ENCODE measurements at places on chromosomes 6 and 20.

DNA sequence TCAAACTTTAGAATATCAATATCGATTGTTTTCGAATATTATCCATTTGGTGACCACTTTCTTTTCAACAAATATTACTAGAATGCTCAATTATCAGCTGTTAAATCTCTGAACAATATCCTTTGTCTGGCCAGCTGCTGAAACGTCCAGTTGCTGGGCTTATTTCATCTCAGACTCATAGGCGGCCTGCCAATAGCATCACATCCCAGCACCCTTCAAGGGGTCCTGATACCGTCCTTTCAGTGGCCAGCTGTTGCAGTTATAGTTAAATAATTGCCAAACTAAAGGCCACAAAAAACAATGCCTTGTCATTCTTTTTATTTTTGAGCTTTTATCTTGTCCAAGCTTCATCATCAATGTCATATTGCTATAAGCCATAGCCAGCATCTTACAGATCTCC is 1006.8 kb upstream of the MANEA start:
- no peak for DNase-seq

DNA sequence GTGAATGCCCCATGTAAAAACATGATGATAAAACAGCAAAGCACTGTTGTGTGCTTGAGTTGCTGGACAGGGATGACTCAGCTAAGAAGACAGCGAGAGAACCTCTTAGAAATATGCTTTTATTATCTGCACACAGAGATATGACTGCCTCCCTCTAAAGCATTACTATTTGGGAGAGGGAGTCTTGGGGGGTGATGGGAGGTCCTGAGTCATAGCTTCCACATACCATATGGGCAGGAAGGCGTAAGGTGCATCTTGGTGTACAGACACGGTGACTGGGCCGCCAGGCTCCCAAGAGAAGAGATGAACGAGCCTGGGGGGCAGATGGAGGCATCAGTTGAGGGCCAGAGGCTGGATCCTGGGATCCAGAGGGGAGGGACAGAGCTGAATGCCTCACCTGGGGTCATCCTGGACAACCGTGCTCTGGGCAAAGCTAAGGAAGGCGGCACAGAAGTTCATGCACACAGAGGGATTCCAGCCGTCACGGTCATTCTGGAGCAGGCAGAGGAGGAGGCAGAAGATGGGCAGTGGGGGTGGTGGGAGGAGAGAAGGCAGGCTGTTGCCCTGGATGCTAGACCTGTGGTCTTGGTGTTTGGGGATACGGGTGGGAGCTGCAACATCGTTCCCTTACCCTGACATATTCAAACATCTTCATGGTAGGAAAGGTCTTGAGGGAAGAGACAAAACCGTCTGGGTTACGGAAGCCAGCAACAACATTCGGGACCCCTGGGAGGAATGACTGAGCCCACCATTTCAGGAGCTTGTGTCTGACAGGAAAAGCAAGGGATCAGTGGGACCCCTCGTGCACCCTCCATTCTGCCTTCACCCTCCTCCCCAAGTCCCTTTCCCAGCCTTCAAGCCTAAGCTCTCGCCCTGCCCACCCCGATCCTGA is 2.0 kb downstream of the DXO start:
- no peak for DNase-seq

GRCh38 chr20:44023515-44024371 is 109.1 kb downstream of the TOX2 start:
- no peak for DNase-seq

DNA sequence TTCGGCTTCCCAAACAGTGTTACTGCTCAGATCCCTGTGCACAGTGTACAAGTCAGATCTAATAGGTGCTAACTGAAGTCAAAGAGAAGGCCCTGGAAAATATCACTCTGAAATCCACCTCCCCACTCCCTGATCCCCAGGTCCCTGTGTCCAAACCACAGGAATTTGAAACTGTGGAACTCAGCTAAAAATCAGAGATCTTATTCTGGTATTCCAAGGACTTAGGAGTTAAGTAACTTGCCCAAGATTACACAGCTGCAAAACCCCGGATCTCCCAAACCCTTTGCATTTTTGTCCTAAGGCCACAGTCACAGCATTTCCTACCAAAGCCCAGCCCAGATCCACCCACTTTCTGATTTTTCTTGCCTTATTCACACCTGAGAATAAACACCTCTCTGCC is 32.3 kb upstream of the SLC23A2 start:
- DNase-seq, result no peak

DNA sequence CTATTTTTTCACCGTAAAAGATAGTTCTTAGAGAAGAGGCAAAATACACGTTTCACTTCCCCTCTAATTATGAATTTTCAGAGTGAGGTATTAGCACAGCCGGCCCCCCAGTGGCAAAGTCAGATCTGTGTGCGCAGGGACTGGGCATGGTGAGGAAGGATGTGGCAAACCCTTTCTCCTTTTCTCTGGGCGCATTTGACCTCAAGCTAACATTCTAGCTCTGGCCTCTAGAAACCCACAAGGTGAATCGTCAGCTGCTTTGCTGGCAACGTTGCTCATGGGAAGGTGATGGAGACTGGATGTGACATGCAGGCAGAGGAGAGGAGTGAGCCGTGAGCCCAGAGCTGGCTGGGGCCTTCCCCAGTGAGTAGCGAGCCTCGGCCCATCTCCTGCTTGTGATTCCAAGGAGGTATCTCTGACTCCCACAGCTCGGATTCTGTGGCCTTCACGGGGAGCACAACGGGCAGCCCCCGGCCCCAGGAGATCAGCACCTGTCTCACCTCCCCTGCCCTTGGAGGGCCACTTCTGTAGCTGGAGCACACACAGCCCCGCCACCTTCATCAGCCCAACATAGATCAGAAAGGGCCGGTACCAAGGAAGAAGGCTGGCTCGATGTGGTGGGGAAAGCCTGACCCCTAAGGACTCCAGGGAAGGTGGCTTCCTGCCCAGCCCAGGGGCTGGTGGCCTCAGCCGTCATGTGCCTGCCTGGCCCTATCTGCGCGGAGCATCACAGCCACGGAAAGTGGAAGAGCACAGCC is 152.8 kb downstream of the TAF4 start:
- DNase-seq, result no peak

DNA sequence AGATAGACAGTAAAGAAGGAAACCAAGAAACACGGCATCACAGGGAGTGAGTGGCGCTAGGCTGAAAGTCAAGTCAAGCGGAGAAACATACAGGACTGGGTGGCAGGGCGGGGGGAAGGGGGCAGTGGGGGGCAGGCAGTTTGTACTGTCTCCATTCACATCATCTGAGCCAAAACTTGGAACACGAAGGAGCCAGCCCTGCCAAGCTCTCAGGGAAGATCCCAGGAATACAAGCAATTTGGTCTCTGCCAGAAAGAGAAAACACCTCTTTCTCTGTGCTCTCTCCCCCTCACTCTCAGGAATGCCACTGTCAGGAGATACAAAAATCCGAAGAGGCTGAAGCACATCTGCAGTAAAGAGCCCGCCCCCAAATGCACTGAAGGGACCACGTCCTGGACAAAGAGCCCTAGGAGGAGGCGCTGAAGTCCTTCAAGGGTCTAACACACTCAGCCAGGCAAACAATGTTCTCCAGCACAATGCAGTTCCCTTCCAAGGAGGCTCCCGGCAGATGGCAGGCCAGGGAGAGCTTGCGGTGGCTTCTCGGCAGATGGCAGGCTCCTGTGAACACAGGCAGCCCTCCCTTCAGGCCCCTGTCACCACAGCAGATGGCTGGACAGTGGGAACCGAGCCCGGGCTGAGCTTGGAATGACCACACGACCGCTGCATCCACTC is 90.0 kb downstream of the ATP9A start:
- DNase-seq, result no peak

GRCh38 chr6:15663130-15663871 is 473 bp upstream of the DTNBP1 start:
- DNase-seq, result peak; percentile 1

- DNase-seq, result no peak
These were observed 172.8 kb upstream of the CITED2 start for GRCh38 chr6:139547122-139547776.

DNA sequence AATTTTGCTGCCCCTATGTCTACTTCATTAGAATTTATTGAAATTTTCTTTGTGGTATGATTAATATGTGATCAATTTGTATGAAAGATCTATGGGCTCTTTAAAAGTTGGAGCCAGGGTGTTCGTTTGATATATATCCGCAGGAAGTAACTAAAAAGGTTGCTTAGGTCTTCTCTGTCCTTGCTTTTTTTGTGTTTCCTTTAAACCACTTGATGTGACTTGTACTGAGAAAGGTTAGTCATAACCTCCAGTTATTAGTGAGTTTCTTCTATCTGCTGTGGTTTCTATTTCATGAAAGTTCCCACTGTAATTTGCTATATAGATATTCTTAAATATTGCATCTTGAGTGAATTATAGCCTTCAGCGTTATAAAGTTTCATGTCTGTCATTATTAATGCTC is 585.3 kb upstream of the ARID1B start:
- DNase-seq, result no peak

GRCh38 chr6:52286798-52287432 is 2.4 kb upstream of the MCM3 start:
- peak; percentile 42 for DNase-seq

DNA sequence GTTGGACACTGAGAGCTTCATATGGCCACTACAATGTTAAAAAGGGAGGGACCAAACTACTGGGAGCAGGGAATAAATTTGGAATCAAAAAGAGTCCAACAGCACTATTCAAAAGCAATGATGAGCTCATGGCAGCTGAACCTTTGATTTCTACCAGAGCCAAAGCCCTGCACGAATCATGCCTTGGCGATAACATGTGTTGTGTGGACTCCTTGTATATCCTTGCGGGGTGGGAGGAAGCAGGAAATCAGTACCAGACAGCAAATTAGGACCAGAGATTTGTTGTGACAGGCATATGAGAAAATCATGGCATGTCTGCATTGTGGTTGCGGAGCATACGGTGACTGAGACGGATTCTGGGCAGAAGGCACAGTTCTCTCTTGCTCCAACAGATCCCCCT is 85.6 kb upstream of the EMILIN3 start:
- DNase-seq, result no peak

DNA sequence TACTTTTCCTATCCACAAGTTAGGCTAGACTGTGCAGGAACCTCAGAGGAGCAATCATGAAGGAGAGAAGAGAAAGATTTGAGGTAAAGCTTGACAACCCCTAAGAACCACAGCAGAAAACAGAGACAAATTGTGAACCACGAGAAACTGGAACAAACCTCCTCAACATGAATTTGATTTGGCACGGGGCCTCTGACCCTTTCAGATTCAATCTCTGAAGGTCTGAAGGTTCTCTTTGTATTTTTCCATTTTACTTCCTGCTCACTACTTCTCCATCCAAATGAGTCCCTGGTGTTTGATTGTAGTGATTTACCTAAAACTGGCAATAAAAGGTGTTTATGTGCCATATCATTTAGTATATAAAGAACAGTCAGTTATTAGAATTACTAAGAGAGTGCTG is 126.1 kb upstream of the STXBP5 start:
- DNase-seq, result no peak

GRCh38 chr6:33375143-33375671 is 16.4 kb upstream of the KIFC1 start:
- DNase-seq, result no peak

DNA sequence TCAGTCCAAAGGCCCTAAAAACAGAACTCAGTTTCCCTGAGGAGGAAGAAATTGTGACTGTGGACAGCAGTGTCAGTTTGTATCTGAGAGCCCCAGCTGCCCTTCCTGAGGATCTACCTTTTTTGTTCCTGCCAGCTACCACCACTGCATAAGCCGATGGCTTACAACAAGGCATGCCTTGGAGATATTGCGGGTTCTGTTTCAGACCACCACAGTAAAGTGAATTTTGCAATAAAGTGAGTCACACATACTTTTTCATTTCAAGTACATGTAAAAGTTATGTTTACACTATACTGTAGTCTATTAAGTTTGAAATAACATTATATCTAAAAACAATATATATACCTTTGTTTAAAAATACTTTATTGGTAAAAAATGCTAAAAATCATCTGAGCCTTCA is 9.6 kb upstream of the CST3 start:
- DNase-seq, result no peak

DNA sequence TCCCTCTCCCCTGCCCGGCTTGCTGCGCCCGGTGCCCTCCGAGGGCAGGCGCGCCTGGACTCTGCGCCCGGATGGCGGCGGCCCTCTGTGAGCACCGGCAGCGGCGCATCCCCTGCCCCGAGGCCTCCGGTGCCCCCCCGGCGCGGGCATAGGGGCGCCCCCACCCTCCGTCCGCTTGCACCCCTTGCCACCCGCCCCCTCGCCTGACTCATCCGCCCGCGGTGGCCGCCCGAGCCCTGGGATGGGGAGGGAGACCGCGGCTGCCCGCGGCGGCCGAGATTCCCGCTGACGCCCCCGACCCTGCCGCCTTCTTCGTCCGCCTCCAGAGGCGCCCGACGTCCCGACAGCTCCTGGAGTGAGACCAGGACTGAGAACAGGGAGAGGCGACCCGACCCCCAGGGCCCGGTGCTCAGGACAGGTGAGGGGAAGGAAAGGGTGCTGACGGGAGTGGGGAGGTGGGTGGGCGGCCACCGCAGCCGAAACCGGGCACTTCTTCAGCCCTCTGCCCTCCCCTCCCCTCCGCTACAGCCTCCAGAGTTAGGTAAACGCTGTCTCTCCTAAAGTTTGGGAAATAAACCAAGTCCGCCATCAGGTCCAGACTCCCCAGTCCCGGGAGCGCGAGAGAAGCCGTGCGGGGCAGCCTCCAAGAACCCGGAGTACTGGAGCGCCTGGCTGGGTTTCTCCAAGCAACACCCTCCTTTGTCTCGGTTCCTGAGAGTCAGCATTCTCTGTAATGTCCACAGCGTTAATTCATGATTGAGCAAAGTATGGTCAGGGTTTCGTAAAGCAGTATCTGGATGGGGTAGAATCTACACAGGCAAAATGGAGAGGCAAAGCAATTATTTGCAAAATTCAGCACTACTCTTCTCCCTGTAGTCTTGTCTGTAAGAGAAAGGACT is 539 bp downstream of the TMEM200A start:
- DNase-seq, result peak; percentile 9
